ENCODE measurements at places on chromosomes 11 and 22.
A peak's percentile ranks its signal among the peaks of the same experiment; 100 is the strongest.

DNA sequence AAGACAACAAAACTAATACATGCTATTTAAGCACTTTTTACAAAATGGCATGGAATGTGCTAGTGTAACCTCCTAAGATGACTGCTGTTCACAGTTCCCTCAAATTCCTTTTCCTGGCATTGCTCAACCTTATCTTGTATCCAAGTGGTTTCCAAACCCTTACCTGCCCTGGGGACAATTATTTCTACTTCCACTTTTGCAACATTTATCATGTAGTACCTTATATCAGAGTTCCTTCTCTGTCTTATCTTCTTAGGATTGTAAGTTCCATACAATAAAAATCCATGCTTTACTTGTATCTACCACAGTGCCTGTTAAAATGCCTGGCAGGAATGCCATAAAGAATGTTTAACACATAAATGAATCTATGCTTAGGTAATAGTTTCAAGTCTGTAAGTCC lies 109.2 kb upstream of the MTMR2 start:
- DNase-seq = no peak

DNA sequence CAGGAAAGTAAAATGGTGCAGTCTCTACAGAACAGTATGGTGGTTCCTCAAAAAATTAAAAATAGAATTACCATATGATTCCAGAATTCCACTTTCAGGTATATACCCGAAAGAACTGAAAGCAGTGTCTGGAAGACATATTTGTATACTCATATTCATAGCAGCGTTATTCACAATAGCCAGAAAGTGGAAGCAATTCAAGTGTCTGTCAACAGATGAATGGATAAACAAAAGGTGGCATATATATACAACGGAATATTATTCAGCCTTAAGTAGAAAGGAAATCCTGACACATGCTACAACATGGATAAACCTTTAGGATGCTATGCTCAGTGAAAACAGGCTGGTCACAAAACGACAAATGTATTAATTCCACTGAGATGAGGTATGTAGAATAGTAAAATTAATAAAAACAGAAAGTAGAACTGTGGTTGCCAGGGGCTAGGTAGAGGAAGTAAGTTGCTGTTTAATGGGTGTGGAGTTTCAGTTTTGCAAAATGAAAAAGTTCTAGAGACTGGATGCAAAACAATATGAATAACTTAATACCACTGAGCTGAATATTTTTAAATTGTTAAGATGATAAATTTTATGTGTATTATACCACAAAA lies 14.5 kb downstream of the SAA1 start:
- peak; percentile 46 for DNase-seq

GRCh38 chr22:39613549-39613921 lies 43.0 kb downstream of the CACNA1I start:
- DNase-seq = no peak

GRCh38 chr22:20905415-20906386 lies 11.5 kb upstream of the CRKL start:
- DNase-seq = no peak

GRCh38 chr11:3799873-3800272 lies 2.5 kb upstream of the NUP98 start:
- DNase-seq = no peak

- no peak for DNase-seq
These were observed 74.5 kb downstream of the PPP6R3 start for GRCh38 chr11:68535098-68535497.

DNA sequence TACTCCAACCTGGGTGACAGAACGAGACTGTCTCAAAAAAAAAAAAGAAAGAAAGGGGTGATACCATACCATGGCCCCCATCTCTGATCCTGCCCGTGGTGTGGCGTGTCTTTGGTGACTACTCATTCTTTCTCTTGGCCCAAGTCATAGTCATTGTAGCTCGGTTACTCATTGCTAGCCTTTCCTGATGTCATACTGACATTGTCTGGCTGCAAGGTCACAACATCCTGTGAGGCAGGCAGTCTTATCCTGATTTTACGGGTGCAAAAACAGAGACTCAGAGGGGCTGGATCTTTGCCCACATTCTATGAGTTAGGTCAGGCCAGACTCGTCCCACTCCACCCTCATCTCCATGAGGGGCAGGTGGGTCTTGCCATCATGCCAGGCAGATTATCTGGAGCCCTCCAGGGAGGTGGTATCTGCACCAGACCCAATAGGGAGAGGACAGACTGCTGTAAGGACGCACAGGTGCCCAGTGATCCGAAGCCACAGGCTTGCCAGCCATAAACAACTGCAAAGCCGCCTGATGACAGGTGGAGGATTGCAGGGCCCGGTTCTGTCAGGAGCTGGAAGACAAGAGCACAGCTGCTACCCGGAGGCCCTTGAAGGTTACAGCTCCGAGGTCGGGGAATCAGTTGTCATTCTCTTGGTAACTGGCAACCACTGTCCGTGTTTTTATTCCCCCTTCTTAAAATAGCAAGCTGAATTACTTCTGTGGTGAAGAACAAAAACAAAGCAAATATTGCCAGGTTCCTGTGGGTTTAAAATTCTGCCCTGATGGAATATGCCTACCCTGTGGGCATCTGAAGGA lies 13.8 kb downstream of the TOM1 start:
- no peak for DNase-seq

GRCh38 chr11:103147627-103148026 lies 38.4 kb downstream of the DYNC2H1 start:
- DNase-seq = no peak

GRCh38 chr11:120709808-120710207 lies 198.3 kb downstream of the GRIK4 start:
- DNase-seq = no peak

- DNase-seq = peak; percentile 40
These were observed 14.3 kb downstream of the OR2AG2 start for GRCh38 chr11:6757373-6757967.

- DNase-seq = peak; percentile 39
These were observed at the start of gene PACSIN3 for GRCh38 chr11:47186076-47186699. PACSIN3 (minus strand) TSS chr11:47186434; CDS start chr11:47182727, 3,707 bp downstream.

- DNase-seq = no peak
These were observed 4.9 kb downstream of the MMP13 start for GRCh38 chr11:102950622-102951081.

GRCh38 chr11:126917531-126918204 lies 82.9 kb downstream of the KIRREL3 start:
- DNase-seq = no peak

DNA sequence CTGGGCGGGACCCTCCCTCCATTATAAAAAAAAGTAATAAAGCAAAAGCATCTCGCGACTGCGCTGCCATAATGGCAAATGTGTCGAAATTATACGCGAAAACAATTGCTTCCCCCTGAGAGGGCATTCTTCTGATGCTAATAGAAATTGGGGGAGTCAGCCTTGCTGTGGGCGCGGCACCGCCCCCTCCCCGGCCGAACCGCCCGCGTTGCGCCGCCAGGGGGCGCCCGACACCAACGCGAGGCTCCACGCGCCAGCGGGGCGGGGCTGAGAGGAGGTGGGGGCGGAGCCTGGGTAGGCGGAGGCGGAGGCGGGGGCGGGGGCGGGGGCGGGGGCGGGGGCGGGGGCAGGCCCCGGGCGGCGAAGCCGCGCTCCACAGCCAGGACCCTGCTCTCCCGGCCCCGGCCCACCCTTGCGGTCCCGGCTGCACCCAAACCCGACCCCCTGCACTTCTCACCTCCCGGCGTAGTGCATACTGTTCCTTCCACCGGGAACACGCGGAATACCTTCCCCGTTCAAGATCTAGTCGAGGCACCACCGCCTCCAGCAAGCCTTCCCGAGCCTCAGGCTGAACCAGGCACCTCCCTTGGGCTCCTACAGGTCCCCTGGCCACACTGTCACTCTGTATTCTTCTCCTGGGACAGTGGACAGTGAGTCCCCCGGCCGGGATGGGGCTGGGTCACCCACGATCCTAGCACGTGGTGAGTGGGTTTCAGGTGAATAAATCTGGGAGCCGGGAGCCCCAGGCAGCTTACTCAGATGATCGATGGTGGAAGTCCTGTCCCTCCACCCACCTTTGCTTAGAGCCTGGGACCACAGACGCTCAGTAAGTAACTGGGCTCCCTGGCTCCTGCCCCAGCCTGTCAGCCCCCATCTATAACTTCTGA lies 15.5 kb upstream of the UPK3A start:
- DNase-seq = peak; percentile 91

DNA sequence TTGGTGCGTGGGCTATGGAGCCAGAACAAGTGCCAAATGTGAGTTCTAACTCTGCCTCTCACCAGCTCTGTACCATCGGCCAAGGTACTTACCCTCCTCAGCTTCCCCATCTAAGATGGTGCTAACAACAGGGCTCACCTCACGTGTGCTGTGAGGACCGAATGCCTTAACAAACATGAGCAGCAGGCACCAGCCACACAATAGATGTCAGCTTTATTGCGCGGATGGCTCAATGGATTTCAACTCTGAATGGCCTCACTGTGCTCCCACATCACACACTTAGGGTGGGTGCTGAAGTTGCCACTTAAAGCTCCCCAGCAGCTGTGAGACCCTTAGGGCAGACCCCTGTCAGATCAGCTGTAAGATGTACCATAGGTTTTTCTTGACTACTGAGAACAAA lies 24.1 kb downstream of the RELT start:
- no peak for DNase-seq

DNA sequence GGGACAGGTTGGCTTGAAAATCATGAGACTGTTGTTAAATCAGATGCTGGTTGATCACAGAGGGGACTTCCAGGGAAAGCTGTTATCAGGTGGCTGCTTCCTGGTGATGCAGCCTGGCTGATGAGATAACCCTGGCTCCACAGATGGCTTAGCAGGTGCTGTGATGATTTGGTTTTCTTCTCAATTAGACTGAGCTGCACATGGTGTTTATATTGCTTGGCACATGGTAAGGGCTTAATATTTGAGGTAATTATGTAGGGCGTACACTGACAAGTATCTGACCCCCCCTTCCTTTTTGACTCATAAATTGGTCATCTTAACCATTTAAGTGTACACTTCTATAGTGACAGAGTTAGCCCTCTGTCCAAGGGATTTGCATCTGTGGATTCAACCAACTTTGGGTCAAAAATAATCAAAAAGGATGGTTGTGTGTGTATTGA lies 7.0 kb downstream of the RPS3 start:
- no peak for DNase-seq

- DNase-seq = peak; percentile 94
These were observed 128.1 kb upstream of the TOP3B start for GRCh38 chr22:22110548-22111266.

GRCh38 chr22:46748908-46749675 lies 11.0 kb upstream of the CERK start:
- DNase-seq = no peak

DNA sequence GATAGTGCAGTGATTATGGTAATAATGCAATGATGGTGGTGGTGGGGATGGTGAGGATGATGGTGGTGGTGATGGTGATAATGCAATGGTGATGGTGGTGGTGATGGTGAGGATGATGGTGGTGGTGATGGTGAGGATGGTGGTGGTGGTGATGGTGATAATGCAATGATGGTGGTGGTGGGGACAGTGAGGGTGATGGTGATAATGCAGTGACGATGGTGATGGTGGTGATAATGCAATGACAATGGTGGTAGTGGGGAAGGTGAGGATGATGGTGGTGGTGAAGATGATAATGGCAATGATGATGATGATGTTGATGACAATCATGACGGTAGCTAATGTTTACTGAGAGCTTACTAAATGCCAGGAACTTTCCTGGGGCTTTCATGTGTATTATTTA lies 79.6 kb upstream of the MYOD1 start:
- DNase-seq = no peak

DNA sequence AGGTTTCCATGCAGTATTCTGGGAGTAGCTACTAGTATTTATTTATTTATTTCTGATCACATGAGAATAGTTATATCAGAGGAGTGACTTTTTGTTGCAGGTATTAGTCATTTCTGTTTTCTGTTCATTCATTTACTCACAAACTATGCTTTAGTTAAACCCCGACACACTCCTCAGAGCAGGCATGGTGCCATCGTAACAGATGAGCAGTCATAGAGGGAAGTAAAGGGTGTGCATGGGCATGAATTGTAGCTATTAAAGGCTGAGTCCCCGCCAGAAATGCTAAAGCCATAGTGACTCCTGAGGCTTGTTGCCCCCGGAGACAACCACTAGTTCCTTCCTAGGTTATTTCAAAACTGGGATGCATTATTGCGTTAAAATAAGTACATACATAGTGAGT lies 10.6 kb downstream of the JHY start:
- DNase-seq = no peak

DNA sequence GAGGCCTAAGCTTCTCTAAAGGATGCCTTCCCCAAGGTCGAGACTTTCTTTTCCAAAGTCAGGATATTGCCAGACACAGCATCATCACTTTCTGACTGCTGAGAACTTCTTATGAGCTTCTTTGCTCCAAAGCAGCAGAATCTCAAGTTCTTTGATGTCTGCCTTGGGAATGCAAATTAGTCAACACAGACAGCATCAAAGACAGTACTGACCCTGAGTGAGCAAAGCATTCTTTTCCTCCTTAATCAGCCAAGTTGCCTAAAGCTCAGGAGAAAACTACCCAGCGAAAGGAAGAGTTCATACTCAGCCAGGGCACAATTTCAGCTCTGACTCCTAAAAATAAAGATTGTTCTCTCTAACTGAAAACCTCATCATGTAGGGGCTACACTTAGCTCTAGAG lies 98.0 kb downstream of the SLC36A4 start:
- no peak for DNase-seq

DNA sequence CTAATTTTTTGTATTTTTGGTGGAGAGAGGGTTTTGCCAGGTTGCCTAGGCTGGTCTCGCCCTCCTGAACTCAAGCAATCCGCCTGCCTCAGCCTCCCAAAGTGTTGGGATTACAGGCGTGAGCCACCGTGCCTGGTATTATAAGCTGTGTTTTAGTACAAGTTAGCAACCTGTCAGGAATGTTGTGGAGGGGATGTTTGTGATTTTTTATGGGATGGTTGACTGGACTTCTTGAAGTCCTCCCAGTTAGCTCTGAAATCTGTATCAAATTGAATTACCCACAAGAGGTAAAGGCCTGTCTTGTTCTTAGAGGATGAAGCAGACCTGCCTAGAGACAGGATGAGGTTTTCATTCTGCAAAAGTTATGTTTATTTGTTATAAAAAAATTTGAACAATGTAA lies 34.1 kb upstream of the IL18BP start:
- no peak for DNase-seq

DNA sequence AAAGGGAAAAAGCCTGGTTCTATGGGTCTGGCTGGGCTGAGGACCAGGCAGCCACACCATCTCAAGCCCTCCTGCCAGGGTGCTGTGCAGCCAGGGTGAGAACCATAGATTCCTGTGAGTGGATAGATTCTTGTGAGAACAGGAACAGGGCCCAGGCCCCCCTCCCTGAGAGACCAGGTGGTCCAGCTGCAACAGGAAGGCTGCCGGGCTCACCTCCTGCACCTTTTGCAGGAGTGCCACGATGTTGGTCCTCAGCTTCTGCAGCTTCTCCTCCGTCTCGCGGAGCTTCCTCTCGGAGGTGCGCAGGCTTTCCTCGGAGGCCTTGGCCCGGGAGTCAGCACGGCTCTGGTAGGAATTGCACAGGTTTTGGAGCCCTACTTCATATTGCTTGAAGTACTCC lies 40.8 kb downstream of the MORC2 start:
- DNase-seq = no peak

- no peak for DNase-seq
These were observed 22.2 kb downstream of the HPS5 start for GRCh38 chr11:18299721-18300120.

- DNase-seq = no peak
These were observed 9.4 kb upstream of the OSM start for GRCh38 chr22:30276039-30276438.

GRCh38 chr11:130534551-130534950 lies 86.1 kb downstream of the ADAMTS15 start:
- DNase-seq = no peak

GRCh38 chr11:128528294-128528693 lies 59.1 kb downstream of the ETS1 start:
- DNase-seq = no peak

All from naive B cell (primary cell).